ENCODE measurements at places on chromosomes 12 and 14.
A peak's percentile ranks its signal among the peaks of the same experiment; 100 is the strongest.

DNA sequence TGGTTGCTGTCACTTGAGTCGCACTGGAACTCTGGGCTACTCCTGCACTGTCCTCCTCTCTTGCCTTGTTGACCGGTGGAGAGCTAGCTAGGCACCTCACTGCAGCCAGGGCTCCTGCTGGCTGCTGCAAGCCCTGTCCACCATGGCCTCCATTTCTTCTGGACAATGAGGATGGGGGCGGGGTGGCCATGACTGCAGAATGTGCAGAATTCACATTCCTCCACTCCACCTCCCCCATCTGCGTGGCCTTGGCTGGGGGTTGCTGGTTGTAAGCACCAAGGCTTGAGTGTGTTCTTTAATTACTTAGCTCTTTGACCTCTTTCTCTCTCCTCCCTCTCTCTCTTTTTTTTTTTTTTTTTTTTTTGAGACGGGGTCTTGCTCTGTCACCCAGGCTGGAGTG is 248.5 kb downstream of the PCNX1 start:
- no peak for DNase-seq

DNA sequence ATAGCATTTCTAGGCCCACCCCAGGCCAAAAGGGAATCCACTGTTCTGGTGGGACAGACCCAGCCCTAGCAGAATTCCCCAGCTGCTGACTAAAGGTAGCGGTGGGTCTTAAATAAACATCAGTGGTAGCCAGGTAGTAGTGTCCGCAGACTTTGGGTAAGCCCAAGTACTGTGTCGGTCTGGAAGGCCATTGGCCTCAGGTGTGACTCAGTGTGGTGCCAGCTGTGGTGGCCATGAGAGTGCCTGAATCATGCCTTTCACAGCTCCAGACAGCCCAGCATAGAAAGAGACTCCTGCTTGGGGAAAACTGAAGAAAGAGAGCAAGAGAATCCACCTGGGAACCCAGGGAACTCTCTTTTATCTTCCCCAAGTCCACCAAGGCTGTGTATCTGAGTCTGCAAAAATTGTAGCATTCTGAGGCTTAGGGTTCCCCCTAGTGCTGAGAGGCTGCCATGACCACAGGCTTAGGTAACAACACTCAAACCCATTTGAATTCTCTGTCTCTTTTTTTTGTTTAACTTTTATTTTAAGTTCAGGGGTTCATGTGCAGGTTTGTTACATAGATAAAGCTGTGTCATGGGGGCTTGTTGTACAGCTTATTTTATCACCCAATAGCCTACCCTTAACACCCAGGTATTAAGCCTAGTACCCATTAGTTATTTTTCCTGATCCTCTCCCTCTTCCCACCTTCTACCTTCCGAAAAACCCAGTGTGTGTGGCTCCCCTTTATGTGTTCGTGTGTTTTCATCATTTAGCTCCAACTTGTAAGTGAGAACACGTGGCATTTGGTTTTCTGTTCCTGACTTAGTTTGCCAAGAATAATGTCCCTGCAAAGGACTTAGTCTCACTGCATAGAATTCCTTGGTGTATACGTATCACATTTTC is 16.7 kb upstream of the CD163L1 start:
- DNase-seq = peak; percentile 69

DNA sequence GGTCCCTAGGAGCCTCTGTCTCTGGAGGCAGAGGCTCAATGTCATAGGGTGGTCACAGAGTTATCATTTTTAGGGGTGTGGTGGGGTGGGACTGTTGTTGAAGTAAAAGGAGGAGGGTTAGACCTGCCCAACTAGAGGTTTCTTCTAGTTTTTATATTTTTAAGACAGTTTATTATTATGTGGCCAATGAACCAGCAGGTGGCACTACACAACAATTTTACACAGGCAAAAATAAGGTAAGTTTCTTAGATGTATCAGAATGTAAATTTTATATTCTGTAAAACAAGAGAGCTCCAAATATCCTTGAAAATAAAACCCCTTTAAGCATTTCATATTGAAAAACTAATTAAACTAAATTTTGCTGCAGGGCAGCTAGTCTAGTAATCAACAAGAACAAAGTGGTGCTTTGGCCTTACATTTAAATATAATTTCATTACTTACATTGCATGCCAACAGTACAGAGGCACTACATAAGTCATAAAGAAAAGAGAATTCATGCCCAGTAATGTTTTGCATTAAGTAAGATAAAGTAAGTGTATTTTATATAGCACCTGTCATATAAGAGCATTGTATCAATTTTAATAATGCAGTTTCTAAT is 22.2 kb upstream of the OVCH1 start:
- DNase-seq = peak; percentile 64

DNA sequence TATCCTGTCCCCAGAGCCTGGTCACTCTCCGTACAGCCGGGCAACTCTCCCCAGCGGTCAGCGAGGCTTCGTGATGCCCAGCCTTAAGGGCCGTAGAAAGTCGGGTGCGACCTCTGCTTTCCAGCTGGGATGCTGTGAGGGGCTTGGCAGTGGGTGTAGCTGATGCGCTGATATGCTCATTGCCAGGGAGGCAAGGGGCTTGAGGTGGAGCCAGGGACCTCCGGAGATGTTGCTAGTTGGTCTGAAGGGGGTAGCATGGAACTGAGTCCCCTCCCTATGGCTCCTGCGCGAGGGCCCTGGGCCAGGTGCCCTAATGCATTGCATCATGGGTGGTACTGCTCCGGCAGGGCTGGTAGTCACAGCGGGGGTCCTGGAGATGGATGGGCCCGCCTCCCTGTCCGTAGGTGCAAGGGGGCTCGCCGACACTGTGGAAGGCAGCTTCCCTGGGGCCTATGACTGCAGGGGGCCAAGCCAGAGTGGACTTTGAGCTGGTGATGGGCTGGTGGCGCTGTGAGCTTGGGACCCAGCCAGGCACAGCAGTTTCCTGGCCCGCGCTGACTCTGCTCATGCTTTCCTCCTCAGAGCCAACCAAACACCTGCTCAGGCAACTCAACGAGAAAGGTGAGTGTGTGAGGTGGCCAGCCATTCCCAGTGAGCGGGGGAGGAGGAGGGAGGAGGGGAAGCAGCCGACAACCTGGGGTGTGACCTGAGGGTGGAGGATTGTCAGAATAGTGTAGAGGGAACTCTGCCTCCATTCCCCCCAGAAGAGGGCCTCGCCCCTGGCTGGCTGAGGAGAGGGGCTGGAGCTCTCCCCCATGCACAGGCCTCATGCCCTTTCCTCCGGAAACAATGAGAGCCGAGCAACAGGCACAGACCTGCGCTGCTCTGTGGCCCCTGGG is 32.3 kb downstream of the PLEKHG3 start:
- DNase-seq = no peak

DNA sequence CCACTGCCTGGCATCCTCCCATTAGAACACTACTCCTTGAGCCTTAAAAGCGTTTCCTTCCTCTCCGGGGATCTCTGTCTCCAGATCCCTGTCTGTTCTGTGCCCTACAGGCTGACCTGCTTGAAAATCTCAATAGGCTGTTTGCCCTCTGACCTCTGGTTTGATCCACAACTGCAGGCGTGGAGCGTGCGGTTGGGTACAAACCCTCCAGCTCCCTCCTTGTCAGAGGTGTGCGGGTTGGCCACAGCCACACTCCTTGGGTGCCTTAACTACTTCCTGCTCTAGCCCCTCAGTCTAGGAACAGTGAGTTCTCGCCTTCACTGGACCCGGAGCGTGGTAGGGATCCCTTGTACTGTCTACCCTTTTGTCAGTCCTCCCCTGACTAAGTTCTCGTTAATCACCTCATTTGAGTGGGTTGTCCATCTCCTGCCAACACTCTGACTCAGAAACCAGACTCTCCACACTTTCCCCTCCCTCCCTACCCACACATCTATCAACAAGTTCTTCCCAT is 33.1 kb downstream of the CMKLR1 start:
- DNase-seq = peak; percentile 40

DNA sequence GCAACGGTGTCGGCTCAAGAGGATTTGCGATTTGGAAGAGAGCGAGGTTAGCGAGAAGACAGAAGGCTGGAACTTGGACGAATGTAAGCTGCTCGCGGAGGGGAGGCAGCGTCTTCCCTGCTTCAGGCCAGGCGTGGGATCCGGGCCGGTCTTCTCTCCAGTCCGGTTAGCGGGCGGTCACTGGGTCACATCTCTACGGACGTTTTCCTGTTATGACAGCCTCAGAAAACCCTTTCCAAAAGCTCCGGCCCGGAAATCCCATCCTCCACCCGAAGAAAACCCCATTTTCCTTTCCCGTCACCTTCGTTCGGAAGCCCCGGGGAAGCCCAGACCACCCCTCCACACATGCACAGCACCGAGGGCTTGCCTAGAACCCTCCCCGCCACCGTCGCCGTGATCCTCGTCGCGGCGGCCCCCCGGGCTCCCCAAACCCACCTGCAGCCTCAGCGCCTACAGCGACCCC is 268 bp downstream of the NDUFB1 start:
- no peak for DNase-seq

- DNase-seq = no peak
These were observed 48.6 kb upstream of the RHOJ start for GRCh38 chr14:63155511-63156185.

DNA sequence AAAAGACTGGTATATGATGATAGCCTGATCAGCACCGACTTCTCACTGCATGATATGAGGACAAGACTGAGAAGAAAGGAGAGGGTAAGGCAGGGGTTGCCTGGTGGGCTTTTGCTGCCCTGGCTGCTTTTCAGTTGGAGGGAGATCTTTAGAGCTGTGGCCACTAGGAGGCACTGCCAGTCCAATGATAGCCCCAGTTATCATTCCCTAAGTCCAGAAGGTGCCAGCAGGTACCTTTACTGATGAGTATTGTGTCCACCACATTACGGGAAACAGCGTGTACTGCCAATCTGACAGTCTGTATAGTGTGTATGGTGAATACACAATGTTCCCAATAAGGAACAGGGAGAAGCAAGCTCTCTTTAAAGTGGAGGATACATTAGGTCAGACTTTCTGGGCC is 55.8 kb upstream of the CCDC175 start:
- DNase-seq = peak; percentile 48

DNA sequence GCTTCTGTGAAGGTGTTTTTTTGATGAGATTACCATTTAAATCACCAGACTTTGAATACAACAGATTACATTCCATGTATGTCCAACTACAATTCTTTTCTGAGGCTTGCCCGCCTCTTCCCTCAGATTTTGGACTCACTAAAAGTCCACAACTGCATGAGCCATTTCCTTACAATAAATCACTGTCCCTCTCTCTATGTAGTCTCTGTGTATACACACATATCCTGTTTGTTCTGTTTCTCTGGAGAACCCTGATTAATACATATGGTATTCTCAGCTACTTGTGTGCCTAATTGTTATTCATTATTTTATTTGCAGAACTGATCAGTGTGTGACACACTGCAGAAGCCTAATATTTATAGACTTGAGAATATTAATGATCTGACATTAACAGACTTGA is 2.4 kb upstream of the MIPOL1 start:
- DNase-seq = no peak

DNA sequence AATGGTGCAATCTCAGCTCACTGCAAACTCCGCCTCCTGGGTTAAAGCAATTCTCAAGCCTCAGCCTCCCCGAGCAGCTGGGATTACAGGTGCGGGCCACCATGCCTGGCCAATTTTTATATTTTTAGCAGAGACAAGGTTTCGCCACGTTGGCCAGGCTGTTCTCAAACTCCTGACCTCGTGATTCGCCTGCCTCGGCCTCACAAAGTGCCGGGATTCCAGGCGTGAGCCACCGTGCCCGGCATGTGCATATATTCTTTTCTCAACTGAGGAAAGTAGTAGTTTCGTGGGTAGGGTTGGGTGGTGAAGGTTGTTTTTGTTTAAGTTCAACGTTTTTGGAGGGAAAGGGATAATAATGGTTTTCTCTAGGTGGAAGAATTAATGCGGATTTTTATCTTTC is 94.2 kb upstream of the CEP83 start:
- DNase-seq = no peak

DNA sequence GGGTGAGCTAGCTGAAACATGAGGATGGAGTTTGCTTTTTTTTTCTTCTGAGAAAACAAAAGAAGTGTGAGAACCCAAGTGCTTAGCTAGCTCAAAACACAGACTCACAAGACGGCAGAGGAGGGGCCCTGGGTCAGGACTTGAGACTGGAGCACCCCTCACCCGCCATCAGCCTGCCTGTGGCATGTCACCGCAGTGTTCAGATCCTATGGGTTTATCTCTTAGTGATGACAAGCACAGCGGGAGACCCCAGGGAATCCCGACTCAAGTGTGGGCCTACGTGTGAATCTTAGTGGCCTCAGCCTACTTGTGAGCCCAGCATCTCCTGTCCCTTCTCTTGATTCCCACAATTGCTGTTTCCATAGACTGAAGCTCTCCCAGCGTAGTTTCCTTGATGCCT is 22.9 kb downstream of the DYRK4 start:
- no peak for DNase-seq

- peak; percentile 79 for DNase-seq
These were observed 5.8 kb downstream of the CCNB1IP1 start for GRCh38 chr14:20327005-20327869.

DNA sequence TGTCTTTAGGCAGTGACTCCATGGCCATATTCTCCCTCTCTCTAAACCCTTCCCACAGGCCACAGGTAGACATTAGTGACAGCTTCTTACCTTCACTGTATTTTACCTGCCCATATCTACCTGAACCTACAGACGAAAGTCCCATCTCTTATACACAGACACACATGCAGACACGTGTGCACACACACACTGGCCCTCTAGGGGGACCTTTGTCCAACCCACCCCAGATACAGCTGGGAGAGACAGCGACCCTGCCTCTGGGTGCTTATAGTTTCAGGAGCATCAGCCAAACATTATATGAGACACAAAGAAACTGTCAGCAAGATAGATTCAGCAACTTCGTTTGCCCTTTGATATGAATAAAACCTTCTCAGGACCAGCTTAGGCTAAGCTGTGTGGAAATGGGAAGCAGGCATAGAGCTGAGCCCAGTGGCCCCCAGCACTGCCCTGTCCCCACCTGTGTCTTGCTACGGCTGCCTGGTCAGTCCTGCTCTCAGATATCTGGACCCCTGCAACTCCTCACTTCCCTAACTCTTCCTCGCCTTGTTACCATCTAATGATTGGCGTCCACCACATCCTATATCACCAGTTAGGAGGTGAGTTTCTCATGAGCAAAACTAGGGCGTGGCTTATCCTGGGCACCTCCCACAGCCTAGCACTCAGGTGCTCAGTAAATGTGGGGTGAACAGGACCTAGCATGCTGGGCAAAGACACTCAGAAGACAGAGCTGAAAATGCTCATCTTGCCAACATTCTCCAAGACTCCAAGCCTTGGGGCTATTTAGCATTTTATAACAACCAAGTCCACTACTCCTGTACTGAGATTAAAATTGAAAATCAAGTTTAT is 12.0 kb upstream of the CD9 start:
- no peak for DNase-seq

- no peak for DNase-seq
These were observed 192.6 kb upstream of the HMGA2 start for GRCh38 chr12:65631621-65632111.
